ENCODE measurements at places on chromosomes 7 and 10.

DNA sequence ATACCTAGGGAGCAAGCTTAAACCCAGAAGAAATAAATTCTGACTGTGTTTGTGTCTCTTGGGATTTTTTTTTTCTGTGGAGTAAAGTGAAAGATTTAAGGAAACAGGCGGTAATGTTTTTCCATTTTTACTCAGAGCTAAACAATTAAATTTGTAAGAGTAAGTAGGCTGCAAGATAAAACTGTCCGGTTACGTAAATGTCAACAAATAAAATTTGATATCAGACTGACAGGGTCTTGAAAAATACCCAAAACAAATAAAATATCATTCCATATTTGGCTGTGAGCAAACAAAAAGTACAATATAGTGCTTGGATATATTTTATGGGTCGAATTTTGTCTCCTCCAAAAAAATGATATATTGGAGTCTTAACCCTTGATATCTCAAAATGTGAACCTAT is 217.6 kb downstream of the PCLO start:
- no peak for DNase-seq

DNA sequence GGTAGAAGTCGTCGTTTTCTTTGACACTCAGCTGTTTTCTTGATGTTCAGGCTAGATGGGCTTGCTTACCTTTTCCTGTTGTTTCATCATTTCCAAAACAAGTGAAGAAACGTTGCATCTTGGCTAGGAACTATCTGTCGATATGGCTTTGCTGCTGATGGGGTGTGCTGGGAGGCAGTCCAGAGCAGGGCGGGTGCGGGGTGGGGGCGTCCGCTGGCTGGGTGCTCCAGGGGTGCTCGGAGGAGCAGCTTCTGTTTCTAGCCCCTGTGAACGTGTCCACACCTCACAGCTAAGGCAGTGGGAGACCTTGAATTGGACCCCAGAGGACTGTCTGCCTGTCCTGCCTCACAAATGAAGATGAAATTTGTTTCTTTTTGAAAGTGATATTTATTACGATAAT is 7.6 kb upstream of the SUN1 start:
- no peak for DNase-seq

GRCh38 chr10:61195211-61195610 is 251.2 kb upstream of the RHOBTB1 start:
- no peak for DNase-seq

DNA sequence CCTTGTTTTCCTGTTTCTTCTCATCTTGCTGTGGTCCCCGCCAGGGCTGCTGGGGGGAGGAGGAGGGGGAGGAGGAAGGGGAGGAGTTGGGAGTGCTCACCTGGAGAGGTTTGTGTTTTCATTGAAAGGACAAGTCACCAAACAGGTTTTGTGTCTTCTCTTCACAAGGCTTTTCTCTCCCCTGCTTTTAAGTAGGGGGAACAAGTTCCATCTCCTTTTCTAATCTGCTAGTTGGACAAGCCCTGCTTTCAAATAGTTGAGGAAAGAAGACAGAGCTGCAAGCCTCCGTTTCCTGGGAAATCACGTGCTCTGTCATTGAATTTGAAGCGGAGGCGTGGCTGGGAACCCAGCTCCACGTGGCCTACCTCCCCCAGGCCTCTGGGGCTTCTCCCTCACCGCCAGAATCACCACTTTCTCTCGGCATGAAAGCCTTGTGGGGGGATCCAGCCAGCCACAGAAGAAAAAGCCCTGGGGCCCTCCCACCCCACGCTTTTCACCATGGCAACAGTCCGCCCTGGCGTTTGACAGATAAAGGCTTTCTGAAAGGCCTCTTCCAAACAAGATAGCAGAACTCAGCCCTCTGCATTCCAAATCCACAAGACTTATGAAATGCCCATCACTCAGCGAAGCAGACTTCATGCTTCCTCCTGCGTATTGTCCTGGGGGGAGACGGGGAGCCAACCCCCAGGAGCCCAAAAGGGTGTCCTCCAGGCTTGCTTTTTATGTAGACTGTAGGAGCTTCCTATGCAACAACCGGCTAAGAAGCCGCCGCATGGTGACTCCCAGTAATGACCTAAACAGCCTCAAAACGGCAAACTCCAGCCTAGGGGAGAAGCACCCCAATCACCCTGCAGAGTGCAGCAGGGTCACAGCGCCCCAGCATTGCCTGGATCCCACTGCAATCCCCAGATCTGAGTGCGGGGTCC is 51.7 kb downstream of the PROSER2 start:
- DNase-seq, result no peak

DNA sequence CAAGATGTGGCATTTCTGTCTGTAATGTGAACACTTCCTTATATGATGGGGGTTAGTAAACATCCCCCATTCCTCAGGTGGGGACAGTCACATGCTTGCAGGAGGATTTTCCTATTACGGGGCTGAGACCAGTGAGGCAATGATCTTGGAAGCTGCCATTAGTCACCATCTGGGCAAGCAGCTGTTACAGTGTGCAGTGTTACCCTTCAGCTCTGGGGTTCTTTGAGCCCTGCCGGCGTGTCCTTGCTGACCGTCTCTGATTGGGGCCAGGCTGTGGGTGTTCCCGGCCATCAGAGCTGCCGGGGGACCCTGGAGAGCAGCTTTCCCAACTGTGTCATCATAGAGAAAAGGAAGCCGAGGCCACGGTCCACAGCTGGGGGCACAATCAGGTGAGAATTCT is 126.8 kb upstream of the FAM20C start:
- DNase-seq, result no peak

GRCh38 chr7:130500463-130500862 is 8.6 kb downstream of the MEST start:
- DNase-seq, result no peak

GRCh38 chr7:31362401-31362800 is 21.9 kb upstream of the NEUROD6 start:
- no peak for DNase-seq

DNA sequence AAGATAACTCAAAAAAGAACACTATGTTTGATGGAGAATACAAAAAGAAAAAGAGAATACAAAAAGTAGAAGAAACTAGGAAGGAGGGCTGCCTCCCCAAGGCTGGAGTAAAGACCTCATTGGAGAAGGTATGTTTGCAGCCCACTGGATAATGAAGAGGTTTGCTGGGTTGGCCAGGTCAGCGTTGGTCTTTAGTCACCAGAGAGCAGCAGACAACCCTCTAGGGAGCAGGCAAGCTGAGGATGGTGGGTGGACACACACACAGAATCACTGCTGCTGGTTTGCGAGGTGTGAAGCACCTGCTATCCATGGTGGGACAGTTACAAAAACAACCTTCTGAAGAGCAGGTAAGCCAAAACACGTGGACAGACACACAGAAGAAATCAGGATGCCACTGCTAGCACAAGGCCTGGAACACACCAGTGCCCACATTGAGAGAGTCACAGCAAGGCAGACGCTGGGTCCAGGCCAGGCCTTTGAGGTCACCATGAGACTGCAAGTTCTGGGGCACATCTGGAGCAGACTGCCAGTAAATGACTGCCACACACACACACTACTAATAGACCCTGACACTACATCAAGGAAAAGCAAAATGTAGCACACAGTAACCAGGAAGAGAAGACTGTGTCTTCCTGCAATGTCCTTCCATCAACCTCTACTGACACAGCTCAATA is 43.0 kb downstream of the MTERF1 start:
- DNase-seq, result no peak

GRCh38 chr10:2619916-2620315 is 447.4 kb upstream of the PFKP start:
- DNase-seq, result no peak
